Skeletal muscle tissue (tissue), 5 donors: ENCODE measurements at places on chromosomes 2 and 18. TPM values are rescaled to one million over a fixed set of nuclear protein-coding genes. Genes with fewer than 3 reads are reported as not detected.

Gene GALNT14
- total RNA-seq, result 2.1 TPM

Gene LHCGR
- 4.2 TPM for total RNA-seq

Gene PLGLB2
- 2.1 TPM for total RNA-seq

Gene FAM124B
- 12.5 TPM for total RNA-seq

Gene SIX3
- not detected for total RNA-seq

Gene CHRND
- total RNA-seq, result 32.9 TPM

Gene ASTL
- total RNA-seq, result not detected

Gene MYCN
- total RNA-seq, result 7.3 TPM

Gene SULT1C2
- 1.0 TPM for total RNA-seq

Gene ZEB2
- 108 TPM for total RNA-seq

Gene CCDC178
- not detected for total RNA-seq

Gene SGPP2
- total RNA-seq, result not detected

Gene COL4A4
- under 0.01 TPM for total RNA-seq

Gene LRPPRC
- total RNA-seq, result 77.8 TPM

Gene FAM110C
- under 0.01 TPM for total RNA-seq

Gene MOCOS
- 0.52 TPM for total RNA-seq

Gene PID1
- total RNA-seq, result 25.1 TPM

Gene CYP27A1
- total RNA-seq, result 17.7 TPM

Gene TNFAIP6
- total RNA-seq, result 13.0 TPM

Gene IER3IP1
- total RNA-seq, result 16.2 TPM
